ENCODE measurements at places on chromosomes 13 and 19.
A peak's percentile ranks its signal among the peaks of the same experiment; 100 is the strongest.

DNA sequence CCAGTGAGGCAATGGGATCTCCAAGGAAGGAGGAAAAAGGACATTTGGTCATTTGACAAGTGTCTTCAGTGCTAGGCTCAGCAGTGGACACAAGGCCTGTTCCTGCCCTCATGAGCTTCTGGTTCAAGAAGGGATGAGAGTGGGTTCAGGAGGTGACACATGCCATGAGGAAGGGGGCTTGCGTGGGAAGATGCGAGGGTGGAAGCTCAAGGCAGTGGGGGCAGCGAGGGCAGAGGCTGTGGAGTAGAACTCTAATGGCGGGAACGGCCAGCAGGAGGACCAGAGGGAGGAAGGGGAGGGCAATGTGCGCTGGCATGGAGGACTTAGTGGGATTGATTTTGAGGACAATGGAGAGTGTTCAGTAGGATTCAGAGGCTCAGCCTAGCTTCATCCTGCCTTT is 3.3 kb downstream of the PIK3R2 start:
- no peak for DNase-seq

GRCh38 chr13:52361225-52361624 is 44.7 kb downstream of the THSD1 start:
- DNase-seq: no peak

GRCh38 chr13:102399791-102400674 is 1.8 kb downstream of the FGF14 start:
- DNase-seq: peak; percentile 29

DNA sequence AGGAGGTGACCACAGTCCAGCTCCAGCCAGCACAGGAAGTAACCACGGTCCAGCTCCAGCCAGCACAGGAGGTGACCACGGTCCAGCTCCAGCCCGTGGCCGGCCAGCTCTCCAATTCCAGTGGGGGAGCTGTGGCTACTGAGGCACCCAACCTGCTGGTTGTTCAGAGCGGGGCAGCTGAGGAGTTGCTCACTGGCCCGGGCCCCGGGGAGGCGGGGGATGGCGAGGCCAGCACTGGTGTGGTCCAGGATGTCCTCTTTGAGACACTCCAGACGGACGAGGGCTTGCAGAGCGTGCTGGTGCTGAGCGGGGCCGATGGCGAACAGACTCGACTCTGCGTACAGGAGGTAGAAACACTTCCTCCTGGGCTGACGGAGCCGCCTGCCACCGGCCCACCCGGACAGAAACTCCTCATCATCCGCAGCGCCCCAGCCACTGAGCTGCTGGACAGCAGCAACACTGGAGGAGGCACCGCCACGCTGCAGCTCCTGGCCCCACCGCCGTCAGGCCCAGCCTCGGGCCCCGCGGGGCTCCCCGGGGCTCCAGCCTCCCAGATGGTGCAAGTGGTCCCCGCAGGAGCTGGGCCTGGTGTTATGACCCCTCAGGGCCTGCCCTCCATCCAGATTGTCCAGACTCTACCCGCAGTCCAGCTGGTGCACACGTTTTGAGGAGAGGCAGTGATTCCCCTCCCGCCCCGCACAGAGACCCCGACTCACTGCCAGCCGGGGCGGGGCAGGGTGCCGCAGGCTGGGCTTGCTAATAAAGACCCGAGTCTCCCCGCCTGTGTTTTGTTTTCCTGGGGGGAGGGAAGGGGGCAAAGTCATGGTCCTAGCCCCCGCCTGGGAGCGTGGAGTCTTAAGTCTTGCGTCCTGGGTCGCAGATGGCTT is 1.0 kb upstream of the NAT14 start:
- DNase-seq: no peak

- DNase-seq: no peak
Observed at GRCh38 chr13:106432636-106433035, 102.8 kb downstream of the EFNB2 start.

- DNase-seq: no peak
Observed at GRCh38 chr19:33393286-33394005, 19.9 kb downstream of the CEBPG start.

DNA sequence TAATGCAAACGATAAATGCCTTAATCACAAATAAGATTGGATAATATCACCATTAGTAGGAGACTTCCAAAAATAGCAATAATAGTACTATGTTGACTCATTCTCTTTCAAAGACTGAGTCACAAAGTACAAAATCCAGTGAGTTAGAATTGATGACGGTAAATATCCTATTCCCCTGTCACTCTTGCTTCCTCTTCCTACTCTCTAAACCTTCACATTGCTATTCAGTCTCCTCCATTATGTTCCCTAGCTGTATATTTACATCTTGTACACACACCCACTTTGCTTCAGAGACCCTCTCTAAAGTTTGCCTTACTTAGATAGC is 26.3 kb upstream of the INTS6 start:
- DNase-seq: no peak

- DNase-seq: no peak
Observed at GRCh38 chr13:40920826-40921225, 98.3 kb downstream of the ELF1 start.

DNA sequence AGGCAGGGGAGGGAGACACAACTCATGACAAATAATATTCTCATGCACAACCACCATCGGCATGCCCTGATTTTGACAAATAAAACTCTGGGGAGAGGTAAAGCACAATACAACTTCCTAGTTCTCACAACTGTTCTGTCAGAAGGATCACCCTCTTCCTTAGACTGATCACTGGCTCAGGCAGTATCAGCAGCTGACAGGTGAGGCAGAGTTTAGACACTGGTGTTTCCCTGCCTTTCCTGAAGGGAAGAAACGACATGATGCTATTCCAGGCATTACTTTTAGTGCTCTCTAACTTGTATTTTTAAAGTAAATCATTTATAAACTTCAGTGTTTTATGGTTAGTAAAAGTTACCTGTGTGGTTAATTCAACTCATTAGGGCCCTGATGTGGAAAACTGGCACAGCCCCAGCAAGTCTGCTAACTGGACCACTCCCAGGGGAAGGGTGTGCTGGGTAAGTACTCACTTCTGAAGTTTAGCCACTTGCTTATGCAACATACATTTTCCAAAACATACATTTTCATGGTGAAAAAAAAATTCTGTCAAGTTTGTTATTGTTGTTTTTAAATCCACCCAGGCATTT is 82.8 kb downstream of the CRYL1 start:
- no peak for DNase-seq

- DNase-seq: peak; percentile 53
Observed at GRCh38 chr19:50328224-50328872, 829 bp downstream of the KCNC3 start.

DNA sequence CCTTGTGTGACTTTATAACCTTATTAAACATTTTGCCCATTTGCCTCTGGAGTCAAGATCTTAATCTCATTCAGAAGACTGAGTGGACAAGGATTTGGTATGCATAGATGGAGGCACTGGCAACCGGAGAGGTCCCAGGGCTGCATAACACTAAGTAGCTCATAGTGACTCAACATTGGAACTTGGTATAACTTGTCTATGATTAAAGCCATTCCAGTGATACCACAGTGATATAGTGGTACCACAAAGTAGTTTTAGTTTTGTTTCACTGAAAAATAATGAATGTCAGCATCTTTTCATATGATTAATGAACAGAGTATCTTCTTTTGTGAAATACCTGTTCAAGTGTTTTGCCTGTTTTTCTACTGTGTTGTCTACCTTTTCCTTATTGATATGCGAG is 26.4 kb downstream of the CDK8 start:
- DNase-seq: no peak

DNA sequence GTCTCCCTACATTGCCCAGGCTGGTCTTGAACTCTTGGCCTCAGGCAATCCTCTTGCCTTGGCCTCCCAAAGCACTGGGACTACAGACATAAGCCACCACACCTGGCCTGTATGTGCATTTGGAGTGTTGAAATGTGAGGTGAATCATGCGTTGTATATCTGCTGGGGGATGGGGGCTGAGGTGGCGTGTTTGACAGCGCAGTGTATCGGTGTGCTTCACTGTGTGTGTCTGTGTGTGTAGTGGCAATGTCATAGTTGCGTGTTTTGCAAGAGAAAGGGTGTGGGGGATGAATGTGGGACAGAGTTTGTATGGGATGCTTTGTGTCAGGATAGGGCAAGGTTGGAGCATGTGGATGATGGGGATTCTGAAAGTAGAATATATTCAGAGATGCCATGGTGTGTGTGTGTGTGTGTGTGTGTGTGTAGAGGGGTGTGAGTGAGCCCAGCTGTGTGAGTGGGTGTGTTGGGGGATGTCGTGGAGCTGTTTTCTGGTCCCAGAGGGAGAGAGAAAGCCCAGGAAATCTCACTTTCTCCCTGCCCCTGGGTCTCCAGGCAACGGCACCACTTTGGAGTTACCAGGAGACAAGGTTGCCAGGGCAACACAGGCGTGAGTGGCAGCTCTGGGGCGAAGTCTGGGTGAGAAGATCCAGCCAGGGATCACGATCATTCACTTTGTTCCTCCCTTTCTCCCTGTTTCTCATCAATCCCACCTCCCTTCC is 1.1 kb upstream of the SWSAP1 start:
- no peak for DNase-seq

- DNase-seq: no peak
Observed at GRCh38 chr13:45492538-45492937, 27.8 kb downstream of the COG3 start.

DNA sequence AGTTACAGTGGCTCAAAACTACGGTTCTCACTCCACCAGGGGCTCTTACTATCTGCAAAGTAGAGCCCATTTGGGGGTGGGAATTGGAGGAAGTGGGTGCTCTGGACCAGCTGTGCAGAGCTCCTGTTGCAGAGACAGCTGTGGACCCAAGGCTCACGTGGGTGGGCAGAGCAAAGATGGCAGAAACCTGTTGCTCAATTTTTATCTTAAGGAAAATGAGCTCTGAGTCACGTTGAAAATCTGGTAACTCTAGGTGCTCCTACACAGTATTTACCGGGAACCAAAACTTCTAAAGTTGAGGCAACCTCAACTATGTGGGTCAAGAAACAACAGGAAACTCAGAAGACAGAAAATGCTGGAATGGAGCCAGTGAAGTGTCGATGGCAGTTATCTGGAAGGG is 30.2 kb upstream of the SLC15A1 start:
- DNase-seq: no peak

GRCh38 chr13:41411522-41411921 is 45.8 kb upstream of the RGCC start:
- no peak for DNase-seq

GRCh38 chr13:75907044-75907443 is 270.9 kb downstream of the LMO7 start:
- no peak for DNase-seq

- DNase-seq: no peak
Observed at GRCh38 chr19:35098413-35099049, 17.1 kb upstream of the FXYD3 start.

DNA sequence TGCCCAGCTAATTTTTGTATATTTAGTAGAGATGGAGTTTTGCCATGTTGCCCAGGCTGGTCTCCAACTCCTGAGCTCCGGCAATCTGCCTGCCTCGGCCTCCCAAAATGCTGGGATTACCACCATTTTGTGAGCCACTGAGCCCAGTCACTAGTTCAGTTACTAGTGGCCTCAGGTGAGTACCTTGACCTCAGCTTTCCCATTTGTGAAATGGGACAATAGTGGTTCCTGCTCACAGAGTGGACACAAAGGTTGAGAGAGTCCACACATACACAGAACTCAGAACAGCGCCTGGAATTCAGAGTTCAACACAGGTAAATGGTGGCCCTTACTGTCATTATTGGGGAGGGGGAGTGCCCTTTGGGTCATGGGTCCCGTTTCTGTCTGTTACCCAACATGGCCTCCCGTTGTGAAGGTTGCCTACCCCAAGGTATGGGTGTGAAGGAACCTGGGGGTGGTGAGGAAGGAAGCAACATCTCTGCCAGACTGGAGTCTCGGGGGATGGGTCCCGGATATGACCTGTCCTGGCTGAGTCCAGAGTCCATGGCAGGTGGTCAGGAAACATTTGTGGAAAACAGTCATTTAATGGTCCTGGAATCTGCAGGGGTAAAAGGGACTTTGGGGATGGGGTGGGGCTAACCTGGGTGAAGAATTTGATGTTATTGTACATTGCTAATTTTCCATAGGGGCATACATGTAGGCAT is 11.7 kb upstream of the IRGC start:
- no peak for DNase-seq

GRCh38 chr13:90533866-90534265 is 813.6 kb upstream of the MIR17HG start:
- DNase-seq: no peak

DNA sequence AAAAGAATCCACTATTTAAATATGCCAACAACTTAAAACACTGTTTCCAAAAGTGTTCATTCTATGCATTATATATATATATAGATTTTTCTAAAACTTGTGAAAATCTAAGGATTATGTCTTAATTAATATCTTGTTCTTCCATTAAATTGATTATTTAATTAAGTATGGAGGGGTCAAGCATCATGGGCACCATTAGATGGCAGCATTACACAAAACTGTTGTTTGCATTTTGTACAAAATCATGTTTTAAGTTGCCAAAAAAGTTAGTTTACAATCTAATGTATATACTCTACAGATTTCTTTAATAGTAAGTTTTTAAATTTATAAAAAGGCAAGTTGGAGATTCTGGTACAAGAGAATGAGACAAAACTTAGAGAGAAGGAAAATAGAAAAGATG is 213.2 kb upstream of the EDNRB start:
- DNase-seq: no peak

DNA sequence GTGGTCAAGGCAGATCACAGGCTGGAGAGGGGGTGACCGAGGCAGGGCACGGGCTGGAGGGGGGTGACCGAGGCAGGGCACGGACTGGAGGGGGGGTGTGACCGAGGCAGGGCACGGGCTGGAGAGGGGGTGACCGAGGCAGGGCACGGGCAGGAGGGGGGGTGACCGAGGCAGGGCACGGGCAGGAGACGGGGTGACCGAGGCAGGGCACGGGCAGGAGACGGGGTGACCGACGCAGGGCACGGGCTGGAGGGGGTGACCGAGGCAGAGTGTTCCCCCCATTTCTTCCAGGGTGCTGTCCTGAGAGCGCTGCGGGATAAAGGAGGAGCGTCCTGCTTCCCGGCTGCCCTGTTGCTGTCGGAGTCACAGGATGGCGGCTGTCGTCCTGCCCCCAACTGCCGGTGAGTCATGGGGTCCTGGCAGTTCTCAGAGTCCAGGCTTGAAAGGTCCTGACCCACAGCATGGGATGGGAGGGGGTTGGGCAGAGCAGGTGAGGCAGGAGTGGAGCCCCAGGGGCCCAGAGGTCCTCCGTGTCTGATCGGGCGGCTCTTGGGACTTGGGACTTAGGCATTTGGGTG is 5.3 kb downstream of the ZNF557 start:
- DNase-seq: no peak

- DNase-seq: no peak
Observed at GRCh38 chr19:9986787-9987281, 23.5 kb downstream of the COL5A3 start.

GRCh38 chr19:18639706-18640243 is 2.9 kb downstream of the KLHL26 start:
- DNase-seq: no peak

- no peak for DNase-seq
Observed at GRCh38 chr13:73800011-73800410, 334.2 kb downstream of the KLF12 start.

Measured in activated CD4-positive, CD25-positive, alpha-beta regulatory T cell treated with anti-CD3 and anti-CD28 coated beads, Interleukin-2, amount 50 U/mL, for 72 hours (primary cell).